ENCODE measurements at places on chromosomes 11 and 22.
A peak's percentile ranks its signal among the peaks of the same experiment; 100 is the strongest.

DNA sequence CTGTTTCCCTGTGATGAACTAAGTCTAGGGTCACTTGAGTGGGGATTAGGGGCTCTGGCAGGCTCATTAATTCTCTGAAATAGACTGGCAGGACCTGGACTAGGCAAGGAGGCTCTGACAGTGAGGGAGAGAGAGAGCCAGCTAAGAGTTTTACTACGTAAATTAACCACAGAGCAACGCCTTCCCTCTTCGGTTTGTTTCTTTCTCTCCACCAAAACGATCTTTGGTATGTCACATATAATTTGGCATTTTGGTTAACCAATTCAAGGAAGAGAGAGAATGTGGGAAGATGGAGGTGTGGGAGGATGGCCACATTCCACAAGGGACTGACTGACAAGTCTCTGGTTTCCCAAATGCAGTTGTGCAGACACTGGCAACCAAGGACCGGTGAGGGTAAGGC lies 27.9 kb downstream of the ATG16L2 start:
- DNase-seq, result no peak

DNA sequence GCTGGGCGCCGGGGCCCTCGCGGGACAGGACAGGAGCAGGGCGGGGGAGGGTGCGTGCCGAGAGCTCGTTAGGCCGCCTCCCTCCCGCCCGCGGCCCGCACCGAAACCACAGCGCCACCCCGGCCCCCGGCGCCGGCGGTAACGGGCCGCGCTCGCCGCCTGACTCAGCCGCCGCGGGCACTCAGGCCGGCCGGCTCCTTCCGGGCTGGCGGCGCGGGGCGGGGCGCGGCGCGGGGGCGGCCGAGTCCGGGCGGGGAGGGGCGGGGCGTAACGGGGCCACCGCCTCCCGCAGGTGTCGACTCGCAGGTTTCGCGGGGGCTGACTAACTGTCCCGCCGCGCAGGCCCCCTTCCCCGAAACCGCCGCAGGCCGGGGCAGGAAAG lies at the start of gene AP5B1:
Gene AP5B1 (minus strand): TSS at position 207 of the 382 bp plus-strand sequence. CDS start 385 bp downstream, outside the sequence.
- peak; percentile 23 for DNase-seq

DNA sequence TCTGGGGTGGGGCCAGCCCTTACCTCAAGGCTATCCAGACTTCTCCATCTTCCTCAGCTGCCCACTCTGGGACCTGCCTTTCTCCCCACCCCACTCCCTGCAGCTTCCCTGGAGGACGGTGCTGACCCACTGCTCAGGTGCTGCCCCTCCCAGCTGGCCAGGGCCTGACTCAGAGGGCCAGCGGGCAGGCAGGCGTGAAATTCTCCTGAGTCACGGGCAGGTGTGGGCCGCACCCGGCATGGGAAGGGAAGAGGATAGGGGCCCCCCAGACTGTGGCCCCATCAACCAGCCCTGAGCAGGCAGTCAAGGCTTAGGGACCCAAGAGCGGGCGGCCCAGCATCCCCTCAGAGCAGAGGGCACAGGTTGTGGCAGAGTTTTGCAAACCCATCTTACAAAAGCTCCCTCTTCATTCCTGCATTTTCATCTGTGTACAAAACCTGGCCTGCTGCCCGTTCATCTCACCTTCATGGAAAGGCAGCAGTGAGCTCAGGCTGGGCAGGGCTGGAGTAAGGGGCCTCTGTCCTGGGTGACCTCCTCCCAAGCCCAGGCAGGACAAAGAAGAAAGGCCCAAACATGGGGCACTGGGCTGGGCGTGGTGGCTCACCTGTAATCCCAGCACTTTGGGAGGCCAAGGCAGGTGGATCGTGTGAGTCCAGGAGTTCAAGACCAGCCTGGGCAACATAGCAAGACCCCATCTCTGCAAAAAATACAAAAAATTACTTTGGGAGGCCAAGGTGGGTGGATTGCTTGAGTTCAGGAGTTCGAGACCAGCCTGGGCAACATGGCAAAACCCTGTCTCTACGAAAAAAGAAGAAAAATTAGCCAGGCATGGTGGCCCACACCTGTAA lies 6.1 kb downstream of the RHOD start:
- DNase-seq, result no peak

DNA sequence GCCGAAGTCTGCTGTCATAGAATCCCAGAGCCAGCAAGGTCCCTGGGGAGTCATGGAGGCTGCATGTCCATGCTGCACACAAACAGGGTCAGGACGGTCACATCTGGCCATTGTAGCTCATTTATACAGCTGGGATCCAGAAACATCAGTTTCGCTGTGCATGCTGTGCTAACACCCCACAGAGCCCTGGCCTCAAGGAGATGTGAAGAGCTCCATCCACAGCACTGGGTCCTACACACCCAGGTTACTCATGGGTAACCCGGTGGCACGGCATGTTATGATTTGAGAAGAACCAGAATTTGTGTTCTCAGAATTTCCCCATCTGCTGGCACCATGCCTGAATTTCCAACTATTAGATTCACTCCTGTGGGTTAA lies 146.3 kb upstream of the ARHGAP20 start:
- no peak for DNase-seq

- DNase-seq, result no peak
Observed at GRCh38 chr11:122776546-122776945, 61.8 kb upstream of the CRTAM start.

DNA sequence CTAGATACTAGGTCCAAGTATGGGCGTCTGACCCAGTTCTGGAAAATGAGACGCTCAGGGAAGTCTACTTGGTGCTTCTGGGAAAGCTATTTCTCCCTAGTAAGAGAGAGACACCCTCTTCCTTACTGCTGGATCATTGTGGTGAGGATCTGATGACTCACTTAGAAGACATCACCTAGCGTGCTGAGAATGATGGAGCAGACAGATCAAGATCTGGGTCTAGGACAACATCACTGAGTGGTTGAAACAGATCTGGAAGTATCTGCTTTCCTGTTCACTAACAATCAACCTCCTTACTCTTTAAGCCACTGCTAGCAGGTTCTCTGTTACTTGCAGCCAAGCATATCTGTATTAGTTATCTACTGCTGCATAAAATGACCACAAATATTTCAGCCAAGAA lies 38.3 kb upstream of the HMGXB4 start:
- DNase-seq, result no peak

GRCh38 chr11:128940603-128941002 lies 2.1 kb downstream of the TP53AIP1 start:
- no peak for DNase-seq

DNA sequence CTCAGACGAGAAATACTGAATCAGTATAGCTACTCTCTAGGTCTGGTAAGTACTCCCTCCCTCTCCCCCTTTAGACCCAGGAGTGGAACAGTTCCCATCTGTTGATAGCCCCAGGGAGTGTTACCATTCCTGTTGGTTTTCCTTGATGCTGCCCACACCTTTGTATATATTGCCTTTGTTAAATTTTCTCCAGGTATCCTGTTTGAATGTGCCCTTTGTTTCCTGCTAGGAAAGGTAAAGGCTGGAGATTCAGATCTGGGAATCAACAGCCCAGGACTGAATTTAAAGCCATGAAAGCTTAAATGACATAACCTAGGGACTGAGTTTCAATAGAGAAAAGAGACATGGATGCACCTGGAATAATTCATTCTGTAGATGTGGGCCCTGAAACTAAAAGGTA lies 68.3 kb downstream of the CCDC83 start:
- no peak for DNase-seq

GRCh38 chr11:91972665-91973266 lies 251.9 kb upstream of the FAT3 start:
- no peak for DNase-seq

DNA sequence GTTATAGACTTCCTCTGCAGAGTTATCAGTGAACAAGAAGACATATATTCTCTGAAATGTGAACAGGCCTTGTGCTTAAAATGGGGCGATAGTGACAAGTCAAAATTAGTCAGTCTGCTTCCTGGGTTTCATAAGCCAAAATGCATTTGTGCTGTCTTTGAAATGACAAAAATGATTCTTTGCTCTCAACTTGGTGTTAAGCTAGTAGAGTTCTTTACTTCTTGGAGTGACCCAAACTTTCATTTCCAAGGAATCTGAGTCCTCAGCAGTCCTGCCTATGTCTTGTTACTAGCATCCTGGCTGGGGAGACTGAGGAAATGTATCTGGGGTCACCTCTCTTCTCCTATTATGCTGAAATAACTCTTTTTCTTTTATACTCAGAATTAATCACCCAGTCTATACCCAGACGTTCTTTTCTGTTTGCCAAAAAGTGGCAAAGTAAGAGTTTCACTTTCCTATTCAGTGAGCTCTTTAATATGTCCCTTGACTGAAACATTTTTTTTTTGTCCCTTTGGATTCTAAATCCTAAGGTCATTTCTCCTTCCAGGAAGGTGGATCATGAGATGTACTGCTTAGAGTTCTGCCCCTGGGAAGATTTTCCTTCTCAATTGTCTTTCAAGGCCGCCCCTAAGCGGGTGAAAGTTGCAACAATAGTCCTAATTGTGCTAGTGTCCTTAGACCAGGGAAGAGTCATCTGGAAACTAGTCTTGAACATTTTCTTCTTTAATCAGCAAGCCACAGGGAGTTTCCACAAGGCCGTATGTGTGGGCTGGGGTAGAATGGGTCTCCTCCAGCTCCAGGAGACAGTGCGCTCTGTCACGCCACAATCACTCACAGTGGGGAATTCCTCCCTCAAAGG lies 53.0 kb upstream of the RDX start:
- DNase-seq, result no peak

DNA sequence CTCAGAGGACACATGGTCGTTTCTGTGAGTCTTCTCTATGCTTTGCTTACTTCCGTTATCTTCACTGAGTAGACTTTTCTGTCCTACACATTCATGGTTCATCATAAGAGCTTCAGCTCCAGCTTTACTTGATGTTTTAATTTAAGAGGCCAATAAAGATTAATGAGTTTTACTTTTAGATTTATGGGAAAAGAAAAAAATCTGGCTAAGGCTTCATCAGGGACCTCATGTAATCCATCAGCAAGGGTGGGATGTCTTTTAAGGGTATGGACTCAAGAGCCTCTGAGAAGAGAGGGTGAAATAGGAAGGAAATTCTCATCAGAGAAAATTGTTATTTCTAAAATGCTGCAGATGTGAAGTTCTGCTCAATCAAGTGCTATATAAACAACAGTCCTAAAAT lies 963.0 kb upstream of the RAG2 start:
- no peak for DNase-seq

Measured in hypothalamus (tissue), 51 donors.